T-cell (primary cell): ENCODE measurements at places on chromosomes 3 and 15. TPM values are rescaled to one million over a fixed set of nuclear protein-coding genes. Genes with fewer than 3 reads are reported as not detected.

- DNase-seq, result no peak
- H3K27me3 ChIP-seq, result no peaks in the 10 kb centered on the region
- H3K4me3 ChIP-seq, result no peak overlapping the region
- H3K4me1 ChIP-seq, result no peaks in the 10 kb centered on the region
- peaks cover 4% of the 10 kb centered on the region for H3K36me3 ChIP-seq
Measured at GRCh38 chr15:88509321-88509720, 37.2 kb downstream of the DET1 start.

ERICH6 gene
- not detected for total RNA-seq

PRRT3 gene
- 6.6 TPM for total RNA-seq

DNA sequence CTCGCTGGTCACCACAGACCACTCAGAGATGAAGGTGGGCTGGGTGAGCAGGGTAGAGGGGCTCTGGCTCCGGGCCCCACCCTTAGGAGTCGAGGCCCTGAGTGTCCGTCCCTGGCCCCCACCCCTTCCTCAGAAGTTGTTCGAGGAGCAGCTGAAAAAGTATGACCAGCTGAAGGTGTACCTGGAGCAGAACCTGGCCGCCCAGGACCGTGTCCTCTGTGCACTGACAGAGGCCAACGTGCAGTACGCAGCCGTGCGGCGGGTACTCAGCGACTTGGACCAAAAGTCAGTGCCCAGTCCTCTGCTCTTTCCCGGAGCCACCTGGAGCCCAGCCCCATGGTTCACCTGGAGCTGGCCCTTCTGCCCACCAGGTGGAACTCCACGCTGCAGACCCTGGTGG is 28.5 kb downstream of the PTPN23 start:
- H3K27me3 ChIP-seq, result no peaks in the 10 kb centered on the region
- DNase-seq, result no peak
- H3K27ac ChIP-seq, result no peak overlapping the region
- no peak overlapping the region for H3K4me3 ChIP-seq
- H3K36me3 ChIP-seq, result peaks cover 38% of the 10 kb centered on the region
- no peaks in the 10 kb centered on the region for H3K4me1 ChIP-seq

KBTBD13 gene
- not detected for total RNA-seq

DNA sequence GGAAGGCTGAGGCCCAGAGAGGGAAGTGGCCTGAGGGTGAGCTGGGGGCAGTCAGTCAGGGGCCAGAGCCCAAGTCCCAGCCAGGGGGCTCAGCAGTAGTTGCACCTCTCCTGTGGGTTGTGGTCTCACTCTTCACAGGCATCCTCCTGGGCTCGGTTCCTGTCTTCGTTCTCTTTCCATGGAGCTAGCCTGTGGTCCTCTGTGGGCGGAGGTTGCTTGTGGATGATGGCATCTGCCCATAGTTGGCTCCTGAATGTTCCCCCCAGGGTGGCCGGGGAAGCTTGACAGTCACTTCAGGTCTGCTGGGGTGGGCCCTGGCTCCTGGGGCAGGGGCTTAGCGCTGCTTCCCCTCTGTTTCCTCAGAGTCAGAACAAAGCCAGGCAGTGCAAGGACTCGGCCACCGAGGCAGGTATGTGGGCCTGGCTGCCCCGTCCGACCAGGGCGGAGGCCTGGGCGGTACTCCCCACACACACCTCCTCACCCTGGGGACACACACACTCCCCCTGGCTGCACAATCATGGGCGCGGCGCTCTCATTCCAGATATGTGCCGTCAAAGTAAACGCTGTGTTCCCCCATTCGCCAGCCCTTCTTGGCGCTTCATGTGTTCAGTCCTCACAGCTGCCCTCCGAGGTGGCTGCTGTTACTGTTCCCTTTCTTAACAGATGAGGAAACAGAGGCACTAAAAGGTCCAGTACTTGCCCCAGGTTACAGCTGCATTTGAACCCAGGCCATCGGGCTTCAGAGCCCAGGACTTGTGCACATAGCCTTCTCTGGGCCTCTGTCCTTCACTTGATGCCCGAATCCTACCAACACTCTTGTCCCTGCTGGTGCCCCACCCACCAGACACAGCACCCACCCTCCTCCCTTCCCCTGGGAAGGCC is 34.5 kb downstream of the PSTPIP1 start:
- no peak overlapping the region for H3K4me3 ChIP-seq
- H3K27ac ChIP-seq, result no peak overlapping the region
- peaks cover 49% of the 10 kb centered on the region for H3K36me3 ChIP-seq
- peaks cover 26% of the 10 kb centered on the region for H3K4me1 ChIP-seq
- no peaks in the 10 kb centered on the region for H3K27me3 ChIP-seq
- no peak for DNase-seq

DNA sequence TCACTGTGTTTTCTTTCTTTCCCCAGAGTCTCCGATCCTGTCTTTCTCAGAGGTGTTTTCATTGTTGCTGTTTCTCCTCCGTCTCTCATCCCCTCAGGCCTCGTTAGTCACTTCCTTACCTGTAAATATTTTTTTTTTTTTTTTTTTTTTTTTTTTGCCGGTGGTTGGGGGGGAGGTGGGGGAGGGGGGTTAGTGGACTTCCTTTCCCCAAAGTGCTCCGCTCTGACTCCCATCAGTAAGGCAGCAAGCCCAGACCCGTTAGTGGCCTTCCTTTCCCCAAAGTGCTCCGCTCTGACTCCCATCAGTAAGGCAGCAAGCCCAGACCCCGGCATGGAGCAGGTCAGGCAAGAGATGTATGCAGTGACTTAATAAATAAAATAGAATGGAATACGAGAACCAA is 97.1 kb upstream of the TNFAIP8L3 start:
- no peaks in the 10 kb centered on the region for H3K4me1 ChIP-seq
- no peak overlapping the region for H3K4me3 ChIP-seq
- no peaks in the 10 kb centered on the region for H3K36me3 ChIP-seq
- peaks cover 27% of the 10 kb centered on the region for H3K27me3 ChIP-seq
- H3K27ac ChIP-seq, result no peak overlapping the region

DNA sequence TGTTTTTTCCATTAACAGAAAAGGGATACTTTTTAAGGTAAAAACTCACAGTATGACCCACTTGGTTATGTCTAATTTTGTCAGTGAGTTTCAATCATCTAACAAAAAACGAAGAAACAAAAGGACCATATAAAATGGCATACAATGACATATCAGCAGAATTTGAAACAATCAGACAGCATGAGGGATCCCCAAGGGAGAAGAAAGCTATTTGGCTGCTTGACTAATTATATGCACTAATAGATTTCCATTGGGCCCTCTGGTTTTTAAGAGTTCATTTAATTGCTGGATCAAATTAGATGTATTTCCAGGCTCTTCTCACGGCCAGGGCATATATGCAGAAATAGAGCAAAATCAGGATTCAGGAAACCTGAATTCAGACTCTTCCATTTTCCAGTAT is 376.4 kb upstream of the GBE1 start:
- H3K27me3 ChIP-seq, result no peaks in the 10 kb centered on the region
- H3K27ac ChIP-seq, result no peak overlapping the region
- no peak overlapping the region for H3K4me3 ChIP-seq
- no peaks in the 10 kb centered on the region for H3K36me3 ChIP-seq
- no peaks in the 10 kb centered on the region for H3K4me1 ChIP-seq

CIB2 gene
- total RNA-seq, result 2.2 TPM

- no peak overlapping the region for H3K4me3 ChIP-seq
- no peaks in the 10 kb centered on the region for H3K4me1 ChIP-seq
- no peaks in the 10 kb centered on the region for H3K36me3 ChIP-seq
- no peaks in the 10 kb centered on the region for H3K27me3 ChIP-seq
- H3K27ac ChIP-seq, result no peak overlapping the region
Measured at GRCh38 chr3:30933478-30934207, 39.2 kb upstream of the GADL1 start.

DCBLD2 gene
- 2.3 TPM for total RNA-seq
